ENCODE measurements at places on chromosomes 12 and 14.

DNA sequence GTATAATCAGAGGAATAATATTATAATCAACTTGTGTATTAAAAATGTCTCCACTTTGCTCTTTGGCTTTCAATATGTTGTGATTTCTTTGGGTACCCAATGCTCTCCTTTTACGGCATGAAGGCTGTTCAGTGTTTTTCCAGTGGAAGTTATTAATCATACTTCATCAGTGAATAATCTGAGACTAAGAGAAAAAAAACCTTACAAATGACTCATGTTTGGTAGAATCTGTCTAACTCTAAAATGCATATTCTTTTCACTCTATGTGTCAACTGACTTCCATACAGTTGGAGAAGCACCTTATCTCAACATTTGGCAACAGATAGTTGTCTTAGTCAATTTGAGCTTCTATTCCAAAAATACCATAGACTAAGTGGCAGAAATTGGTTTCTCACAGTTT, 82.2 kb downstream of the PTPRO start:
- no peak for DNase-seq

GRCh38 chr12:56571121-56571520, 49.5 kb downstream of the RBMS2 start:
- no peak for DNase-seq

GRCh38 chr12:122743895-122744525, 8.6 kb upstream of the DENR start:
- DNase-seq: no peak

- no peak for DNase-seq
Observed at GRCh38 chr14:102633906-102634595, 41.6 kb downstream of the RCOR1 start.

- DNase-seq: no peak
Observed at GRCh38 chr12:78085542-78086182, 255.0 kb downstream of the NAV3 start.

DNA sequence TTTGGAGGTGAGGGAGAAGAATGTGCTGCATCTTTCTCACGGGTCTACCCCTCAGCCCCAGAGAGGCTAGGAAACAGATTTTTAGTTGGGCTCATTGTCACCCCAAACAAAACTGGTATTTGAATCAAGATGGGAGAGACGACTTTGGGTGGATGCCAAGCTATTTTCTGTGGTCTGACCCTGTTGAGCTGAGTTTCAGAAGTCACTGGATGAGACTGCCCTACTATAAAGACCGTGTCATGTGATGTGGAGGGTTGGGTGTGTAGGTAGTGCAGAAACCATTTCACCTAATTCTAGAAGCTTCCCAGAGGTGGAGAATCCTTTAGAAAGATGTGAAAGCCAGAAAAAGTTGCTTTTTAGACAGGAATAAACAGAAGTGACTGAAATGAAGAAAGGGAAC, 60.2 kb downstream of the IFT43 start:
- no peak for DNase-seq

DNA sequence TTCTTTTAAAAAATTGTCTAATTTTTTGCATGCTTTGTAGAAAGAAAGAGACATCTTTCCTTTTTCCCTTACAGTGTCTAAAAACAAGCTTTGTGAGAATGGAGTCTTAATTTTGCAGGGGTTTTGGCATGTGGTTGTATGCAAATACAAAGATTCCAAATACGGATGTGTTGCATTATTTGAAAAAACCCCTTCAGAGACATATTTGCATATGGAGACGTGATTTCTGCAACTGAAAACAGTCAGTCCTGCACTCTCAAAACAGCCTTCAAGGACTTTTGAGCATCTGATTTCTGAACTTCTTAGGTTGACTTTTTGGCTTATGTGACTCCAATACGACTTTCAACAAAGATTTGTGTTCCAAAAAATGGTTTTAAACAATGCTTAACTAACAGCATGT, 7.8 kb downstream of the IRAK3 start:
- DNase-seq: no peak

- no peak for DNase-seq
Observed at GRCh38 chr12:107311682-107312081, 218.3 kb upstream of the CRY1 start.

GRCh38 chr12:108821407-108822397, 35.7 kb downstream of the SSH1 start:
- no peak for DNase-seq

GRCh38 chr12:51472984-51473383, 48.4 kb downstream of the SLC4A8 start:
- DNase-seq: no peak

DNA sequence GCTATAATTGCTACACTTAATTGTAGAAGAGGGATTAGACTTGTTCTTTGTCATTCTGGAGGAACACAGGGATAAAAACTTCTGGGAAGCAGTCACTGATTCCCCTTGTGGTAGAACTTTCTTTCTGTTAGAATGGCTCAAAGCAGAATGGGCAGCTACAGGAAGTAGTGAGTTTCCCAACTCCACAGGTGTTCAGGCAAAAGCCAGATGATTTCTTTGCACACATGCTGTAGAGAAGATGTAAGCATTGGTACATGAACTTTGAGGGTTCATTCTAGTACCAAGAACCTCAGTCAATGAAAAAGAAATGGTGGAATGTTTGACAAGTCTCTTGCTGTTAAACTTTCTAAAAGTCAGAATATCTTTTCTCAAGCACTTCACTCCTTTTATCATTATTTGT, 4.3 kb downstream of the NDUFA9 start:
- DNase-seq: no peak

GRCh38 chr12:49903351-49903699, 375 bp downstream of the FAIM2 start:
- DNase-seq: no peak

DNA sequence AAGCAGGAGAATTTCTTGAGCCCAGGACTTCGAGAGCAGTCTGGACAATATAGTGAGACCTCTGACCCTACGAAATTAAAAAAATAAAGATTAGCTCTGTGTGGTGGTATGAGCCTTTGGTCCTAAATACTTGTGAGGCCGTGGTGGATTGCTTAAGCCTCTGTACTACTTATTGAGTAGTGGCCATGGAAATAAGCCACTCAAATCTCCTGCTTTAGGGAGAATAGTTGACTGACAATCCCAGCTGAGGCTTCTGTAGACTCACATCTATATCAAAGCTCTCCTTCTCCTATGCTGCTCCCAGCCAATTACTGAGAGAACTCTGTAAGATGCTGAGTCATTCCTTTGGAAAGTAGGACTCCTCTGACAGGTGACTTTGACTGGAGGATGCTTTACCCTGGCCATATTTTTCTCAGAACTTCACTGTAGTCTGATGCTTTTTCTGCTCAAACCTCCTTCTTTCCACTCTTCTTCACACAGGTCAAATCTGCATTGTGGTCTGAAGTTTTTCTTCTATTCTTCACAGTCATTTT, 420.2 kb downstream of the SLC6A15 start:
- DNase-seq: no peak

DNA sequence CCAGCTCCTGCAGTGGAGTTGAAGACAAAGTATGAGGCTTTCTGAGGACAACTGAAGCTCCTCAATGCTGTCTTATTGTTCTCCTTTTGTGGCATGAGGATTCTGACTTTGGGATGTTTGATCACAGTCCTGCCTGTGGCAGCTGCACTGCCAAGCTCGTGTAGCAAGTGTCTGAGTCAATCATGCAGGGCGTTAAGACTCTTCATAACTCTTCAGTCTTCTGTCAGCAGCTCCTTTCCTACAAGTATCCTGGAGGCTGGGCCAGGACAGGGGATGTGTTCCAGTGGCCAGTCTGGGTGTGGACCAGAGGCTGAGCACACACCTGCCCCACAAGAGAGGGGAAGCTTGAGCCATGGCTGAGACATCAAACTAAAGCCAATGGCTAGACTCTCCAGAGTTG, 94.3 kb downstream of the PELI2 start:
- DNase-seq: no peak

- no peak for DNase-seq
Observed at GRCh38 chr14:50222055-50222613, 9.2 kb downstream of the SOS2 start.

GRCh38 chr12:112463478-112463877, 44.7 kb downstream of the PTPN11 start:
- DNase-seq: no peak

- no peak for DNase-seq
Observed at GRCh38 chr12:132521712-132522292, 31.9 kb downstream of the FBRSL1 start.

DNA sequence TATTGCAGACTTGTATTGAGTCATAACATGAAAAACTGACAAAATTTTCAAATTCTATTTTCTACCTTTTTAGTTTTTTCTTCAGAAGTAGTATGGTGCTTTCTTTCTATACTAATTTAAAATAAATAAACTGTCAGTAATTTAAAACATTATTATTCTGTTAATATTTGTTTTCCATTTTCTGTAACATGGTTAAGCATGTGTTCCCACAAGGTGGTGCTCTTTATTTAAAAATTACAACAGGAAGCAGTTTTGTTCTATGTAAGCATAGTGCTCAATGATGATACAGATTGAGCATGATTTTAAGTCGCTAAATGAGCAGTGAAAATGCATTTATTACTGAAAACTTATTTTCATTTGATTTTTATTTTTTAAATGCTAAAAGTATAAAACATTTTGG, 114.6 kb downstream of the PPFIA2 start:
- no peak for DNase-seq

DNA sequence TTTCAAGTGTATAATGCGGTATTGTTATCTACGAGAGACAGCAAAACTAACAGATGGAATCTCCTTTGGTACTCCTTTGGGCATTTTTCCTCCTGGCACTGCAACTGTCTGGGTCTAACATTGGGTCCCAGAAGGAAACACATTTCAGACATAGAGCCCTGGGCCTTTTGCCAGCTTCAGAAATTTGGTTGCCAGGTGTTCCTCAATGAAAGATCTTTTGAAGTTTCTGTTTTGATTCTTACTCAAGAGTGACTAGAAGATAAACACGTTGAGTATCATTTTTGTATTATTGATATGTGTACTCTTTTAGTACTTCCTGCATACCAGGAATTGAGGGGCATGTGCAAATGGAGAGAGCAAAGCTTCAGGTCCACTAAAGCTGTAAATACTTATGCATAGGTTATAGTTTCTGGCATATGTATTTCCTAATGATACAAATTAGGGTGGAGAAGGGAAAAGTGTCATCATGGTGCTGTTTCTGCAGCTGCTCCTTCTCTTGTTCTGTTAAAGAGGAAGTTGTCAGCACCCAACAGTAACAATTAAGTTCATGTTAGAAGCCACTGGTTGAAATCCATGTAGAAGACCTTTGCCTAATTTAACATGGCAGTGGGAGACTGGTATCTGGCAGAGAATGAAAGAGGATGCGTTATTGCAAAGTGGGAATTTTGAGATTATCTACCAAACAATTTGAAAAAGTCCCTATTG, 53.5 kb downstream of the SLC38A6 start:
- DNase-seq: no peak

GRCh38 chr12:62839869-62840660, 94.9 kb downstream of the PPM1H start:
- no peak for DNase-seq

GRCh38 chr12:79776111-79776510, 85.3 kb upstream of the PAWR start:
- DNase-seq: no peak

DNA sequence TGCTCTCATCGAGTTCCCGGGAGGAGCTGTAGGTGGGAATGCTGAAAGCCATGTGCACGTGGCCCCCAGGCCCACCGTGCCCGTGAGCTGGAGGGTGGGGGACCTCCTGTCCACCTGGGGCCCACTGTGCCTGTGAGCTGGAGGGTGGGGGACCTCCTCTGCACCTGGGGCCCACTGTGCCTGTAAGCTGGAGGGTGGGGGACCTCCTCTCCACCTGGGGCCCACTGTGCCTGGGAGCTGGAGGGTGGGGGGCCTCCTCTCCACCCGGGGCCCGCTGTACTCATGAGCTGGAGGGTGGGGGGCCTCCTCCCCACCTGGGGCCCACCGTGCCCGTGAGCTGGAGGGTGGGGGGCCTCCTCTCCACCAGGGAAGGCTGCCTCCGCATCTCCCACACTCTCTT, 13.9 kb upstream of the NUDT14 start:
- DNase-seq: no peak

GRCh38 chr12:130214686-130215395, 52.6 kb downstream of the FZD10 start:
- DNase-seq: no peak

- DNase-seq: no peak
Observed at GRCh38 chr12:38411946-38412345, 95.4 kb downstream of the ALG10B start.

DNA sequence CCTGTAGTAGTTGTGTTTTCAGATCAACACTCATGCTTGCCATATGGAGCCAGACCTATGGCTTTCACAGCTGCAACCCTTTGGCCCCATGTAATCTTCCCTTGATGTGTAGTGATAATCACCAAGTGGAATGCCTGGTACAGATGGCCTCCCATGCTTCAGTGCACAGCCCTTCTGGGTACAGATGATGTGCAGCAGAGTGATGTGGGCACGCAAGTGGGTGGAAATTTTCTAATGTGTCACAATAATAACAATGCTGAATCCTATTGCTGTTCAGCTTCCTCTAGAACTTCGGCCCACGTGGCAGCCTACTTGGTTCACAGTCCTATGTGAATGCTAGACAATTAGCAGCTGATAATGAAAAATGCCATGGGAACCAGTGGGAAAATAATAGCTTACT, 188.1 kb downstream of the SNAPC1 start:
- no peak for DNase-seq

DNA sequence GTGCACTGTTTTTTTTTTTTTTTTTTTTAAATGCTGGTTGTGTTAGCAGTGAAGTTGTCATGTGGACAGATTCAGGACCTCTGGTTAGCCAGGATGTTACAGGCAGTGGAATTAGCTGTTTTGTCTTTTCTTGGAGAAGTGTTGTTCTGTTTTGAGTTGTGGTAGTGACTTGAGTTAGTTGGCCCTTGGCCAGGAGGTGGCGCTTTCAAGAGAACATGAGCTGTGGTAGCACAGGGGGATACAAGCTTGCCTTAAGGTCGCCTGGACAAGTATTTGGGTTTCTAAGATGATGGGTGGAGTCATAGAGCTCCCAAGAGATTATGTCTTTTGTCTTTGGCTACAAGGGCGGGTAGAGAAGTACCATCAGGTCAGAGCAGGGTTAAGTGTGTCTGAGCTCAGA, 33.3 kb upstream of the CCDC198 start:
- no peak for DNase-seq

GRCh38 chr12:75877763-75878621, 153.6 kb downstream of the PHLDA1 start:
- no peak for DNase-seq

GRCh38 chr12:75207338-75208083, 2.1 kb downstream of the KCNC2 start:
- no peak for DNase-seq

DNA sequence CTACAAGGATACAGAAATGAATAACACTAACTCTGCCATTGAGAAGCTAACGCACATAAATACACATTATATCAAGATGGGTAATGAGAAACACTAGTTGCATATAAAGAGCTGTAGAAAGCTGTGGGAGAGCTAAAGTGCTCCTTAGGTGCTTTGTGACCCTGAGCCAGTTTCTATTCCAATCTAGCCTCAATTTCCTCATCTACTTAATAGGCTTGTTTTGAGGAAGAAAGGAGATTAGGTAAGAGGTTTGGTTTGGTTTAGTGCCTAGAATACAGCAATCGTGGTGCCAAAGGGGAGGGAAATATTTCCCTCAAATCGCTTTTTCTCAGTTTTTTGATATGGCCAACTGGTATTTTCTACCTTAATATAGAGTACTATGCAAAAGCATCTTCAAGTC, 994 bp downstream of the SRP54 start:
- DNase-seq: no peak

- DNase-seq: no peak
Observed at GRCh38 chr12:49068879-49069506, 786 bp downstream of the RHEBL1 start.
